Stimulated activated CD4-positive, alpha-beta T cell treated with anti-CD3 and anti-CD28 coated beads, Interleukin-4, amount 100 ng/mL, for 48 hours (primary cell): ENCODE measurements at places on chromosomes 12 and 14.

DNA sequence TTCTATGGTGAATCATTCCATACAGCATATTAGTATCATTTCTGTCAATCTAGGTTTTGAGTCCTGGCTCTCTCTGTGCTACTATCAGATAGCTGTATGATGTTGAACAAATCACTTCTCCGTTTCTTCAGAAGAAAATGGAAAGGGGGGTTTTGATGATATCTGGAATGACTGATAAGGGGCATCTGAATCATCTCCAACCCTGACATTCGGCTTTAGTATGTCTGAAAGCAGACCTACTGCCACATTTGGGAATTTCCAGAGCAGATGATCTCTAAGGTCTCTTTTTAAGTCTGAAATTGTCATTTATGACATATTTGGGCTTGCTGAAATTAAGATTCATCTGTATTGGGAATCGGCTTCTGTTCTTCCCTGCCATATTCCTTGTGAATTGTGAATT lies 10.1 kb downstream of the MLF2 start:
- DNase-seq: no peak

GRCh38 chr12:116931665-116932064 lies 20.9 kb downstream of the FBXW8 start:
- no peak for DNase-seq

DNA sequence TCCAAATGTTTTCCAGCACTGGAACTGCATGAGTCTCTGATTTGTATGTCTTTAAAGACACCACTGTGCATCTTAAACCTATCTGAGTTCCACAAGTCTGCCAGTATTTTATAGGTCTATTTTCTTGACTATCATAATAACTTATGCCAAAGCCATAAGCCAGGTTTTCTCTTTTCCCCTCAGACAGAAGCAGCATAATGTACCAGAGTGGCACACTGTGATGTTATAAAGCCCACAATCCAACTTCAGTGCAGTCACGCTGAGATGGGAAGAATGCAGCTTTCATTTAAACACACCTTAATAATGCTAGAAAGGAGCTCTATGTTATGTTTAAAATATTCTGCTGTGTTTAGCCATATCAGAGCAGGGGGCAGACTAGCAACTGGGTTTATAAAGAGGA lies 923.3 kb downstream of the DIO2 start:
- no peak for DNase-seq

DNA sequence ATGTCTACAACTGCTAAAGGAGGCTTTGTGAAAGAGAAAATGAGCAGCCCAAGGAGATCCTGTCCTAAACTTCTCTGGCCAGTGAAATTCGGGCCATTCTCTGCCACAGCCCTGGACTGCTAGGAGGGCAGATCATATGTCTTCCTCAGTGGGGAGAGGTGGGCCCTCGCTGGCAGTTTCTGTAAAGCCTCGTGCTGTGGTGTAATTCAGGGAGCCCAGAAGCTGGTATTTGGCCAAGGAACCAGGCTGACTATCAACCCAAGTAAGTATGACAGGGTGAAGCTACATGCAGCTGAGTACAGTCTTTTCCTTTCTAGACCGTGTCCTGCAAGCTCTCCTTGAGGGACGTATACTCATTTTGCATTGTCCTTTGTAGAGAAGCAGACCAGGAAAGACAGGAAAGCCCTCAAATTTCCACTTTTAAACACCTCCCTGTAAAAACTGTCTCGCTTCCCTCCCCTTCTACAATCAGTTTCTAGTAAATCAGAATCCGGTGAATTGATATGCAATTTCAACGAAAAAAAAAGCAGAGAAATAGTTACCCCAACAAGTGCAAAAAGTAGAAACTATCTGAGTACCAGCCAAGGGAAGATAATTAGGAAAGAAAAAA lies 106.8 kb downstream of the DAD1 start:
- no peak for DNase-seq

GRCh38 chr14:46325157-46325556 lies 326.4 kb downstream of the RPL10L start:
- DNase-seq: no peak

- DNase-seq: no peak
Measured at GRCh38 chr14:69559581-69560011, 15.1 kb downstream of the CCDC177 start.

GRCh38 chr12:15863372-15863771 lies 18.8 kb upstream of the STRAP start:
- DNase-seq: no peak

GRCh38 chr12:106118-106591 lies 39.6 kb downstream of the IQSEC3 start:
- DNase-seq: no peak

GRCh38 chr14:75499084-75499875 lies 23.0 kb upstream of the BATF start:
- no peak for DNase-seq

- DNase-seq: no peak
Measured at GRCh38 chr12:32309811-32310736, 89.3 kb upstream of the FGD4 start.

GRCh38 chr12:93442411-93443340 lies 929 bp upstream of the UBE2N start:
- DNase-seq: no peak

DNA sequence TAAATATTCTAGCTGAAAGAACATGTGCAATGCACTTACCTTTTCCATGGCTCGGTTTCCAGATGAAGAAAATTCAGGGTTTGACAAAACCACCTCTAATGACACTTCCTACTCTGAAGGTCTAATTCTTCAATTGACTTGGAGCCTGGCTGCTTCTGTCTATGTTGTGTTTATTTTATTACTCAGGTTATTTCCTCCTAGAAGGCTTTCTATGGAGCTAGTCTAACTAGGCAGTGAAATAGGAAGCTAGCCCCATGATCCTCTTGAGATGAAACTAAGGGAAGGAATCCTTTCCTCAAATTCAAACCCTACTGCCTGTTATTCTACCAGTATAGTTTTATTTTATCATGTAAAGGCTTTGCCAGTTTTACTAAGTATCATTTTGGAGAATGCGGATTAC lies 20.9 kb upstream of the IFNG-AS1 start:
- no peak for DNase-seq

DNA sequence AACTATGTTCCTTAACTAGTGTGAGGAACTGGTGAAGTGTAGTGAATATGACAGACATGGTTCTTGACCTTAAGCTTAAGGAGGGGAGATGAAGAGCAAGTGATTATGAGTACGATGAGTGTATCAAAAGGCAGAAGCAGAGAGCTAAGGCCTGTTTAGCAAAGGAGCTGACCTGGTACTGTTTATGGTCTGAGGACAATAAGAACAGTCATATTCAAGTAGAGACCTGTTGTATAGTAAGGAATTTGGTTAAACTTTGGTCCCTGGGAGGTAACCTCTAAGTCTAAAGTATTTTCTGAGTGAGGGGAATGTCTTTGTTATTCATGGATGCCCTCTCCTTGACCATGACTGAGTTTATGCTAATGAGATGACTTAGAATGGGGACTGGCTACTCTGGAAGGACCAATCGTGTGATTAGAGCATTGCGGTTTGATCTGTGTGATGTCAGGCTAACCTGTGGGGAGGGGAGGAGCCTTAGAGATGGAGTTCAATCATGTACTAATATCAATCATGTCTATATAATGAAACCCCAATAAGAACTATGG lies 389.3 kb downstream of the BMP4 start:
- no peak for DNase-seq

GRCh38 chr12:6532051-6532926 lies 2.0 kb upstream of the GAPDH start:
- DNase-seq: peak; percentile 84

- DNase-seq: no peak
Measured at GRCh38 chr12:101231636-101232035, 21.6 kb upstream of the SLC5A8 start.

DNA sequence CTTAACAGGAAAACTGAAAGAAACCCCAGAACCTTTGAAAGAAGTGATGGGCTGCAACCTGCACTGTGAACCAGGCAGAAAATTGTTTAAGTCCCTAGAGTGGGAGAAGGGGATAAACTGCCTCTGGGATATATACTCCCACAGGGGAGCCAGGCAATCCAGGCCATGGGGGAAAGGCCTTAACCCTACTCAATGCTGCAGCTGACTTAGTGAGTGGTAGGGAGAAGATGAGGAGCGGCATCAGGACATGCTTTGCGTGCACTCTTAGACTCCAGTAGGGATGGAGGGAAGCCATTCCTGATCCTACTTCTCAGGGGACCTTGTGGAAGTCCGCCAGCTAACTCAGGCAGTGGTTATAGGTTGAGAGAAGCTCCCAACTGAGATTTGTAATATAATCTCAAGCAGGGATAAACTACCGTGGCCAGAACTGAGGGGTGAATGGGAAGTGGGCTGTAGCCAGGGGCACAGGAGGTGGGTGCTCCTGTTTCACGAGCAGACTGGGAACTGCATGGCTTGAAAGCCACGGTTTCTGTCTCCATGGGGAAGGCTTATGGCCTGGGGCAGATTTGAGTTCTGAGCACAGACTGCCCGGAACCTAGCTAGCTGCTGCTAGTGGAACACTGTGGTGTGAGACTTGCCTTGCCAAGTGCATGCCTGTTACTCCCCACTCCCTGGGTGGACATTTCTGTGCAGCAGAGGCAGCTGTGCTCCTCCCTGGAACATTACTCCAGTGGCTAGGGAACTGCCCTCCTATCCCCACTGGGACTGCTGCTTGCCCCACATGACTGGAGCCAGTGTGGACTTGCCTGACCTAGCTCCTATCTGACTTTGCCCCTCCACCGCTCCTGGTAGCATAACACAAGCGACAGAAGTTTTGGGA lies 119.2 kb upstream of the SCAF11 start:
- DNase-seq: no peak

DNA sequence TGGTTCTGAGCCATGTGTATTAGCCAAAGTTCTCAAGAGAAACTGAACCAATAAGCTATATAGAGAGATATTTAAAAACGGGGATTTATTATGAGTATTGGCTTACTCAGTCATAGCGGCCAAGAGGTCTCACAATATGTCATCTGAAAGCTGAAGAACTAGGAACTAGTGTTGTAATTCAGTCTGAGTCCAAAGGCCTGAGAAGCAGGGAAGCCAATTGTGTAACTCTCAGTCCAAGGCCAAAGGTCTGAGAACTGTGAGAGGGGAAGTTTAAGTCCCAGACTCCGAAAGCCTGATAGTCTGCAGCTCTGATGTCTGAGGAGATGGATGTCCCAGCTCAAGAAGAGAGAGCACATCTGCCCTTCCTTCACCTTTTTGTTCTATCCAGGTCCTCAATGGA lies 344.8 kb upstream of the USP15 start:
- DNase-seq: no peak

DNA sequence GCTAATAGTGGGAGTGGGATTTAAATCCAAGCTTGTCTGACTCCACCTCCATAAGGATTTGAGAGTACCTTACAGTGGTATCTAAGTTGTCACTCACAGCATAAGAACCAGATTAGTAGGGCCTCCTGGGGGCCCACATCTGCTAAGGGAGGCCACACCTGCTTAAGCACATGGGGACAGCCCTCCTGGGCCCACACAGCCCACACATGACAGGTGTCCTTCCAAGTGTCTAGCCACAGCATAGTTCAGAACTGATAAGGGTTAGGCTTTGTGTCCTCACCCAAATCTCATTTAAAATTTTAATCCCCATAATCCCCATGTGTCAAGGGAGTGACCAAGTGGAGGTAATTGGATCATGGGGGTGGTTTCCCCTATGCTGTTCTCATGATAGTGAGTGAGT lies 186.0 kb upstream of the HMGA2 start:
- no peak for DNase-seq

DNA sequence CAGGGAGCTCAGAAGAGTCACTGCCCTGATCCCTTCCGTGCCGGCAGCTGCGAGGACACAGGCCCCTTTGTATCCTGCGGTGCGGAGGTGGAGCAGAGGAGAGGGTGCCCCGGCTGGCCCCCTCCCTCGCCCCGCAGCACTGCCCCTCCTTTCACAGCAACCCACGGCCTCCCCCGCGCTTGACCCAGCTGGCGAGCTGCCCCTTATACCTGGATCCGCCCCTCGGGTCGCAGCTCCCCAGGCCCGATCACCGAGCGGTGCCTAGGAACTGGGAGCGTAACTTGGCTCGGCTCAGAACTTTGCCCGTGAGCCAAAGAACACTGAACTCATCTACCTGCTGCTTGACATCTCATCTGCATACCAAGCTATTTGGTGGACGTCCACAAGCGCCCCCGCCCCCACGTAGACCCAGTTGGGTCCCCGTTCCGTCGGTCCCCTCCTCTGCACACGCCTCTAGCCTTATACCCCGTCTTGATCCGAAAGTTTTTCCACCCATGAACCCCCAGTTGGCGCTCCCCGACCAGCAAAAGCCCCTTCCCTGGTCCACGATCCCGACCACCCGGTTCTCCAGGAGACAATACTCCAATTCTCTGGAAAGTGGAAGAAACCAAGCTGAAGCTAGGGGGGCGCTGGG lies 697 bp upstream of the DNAJC14 start:
- no peak for DNase-seq

- DNase-seq: no peak
Measured at GRCh38 chr12:46609273-46609623, 216.5 kb downstream of the SLC38A4 start.

DNA sequence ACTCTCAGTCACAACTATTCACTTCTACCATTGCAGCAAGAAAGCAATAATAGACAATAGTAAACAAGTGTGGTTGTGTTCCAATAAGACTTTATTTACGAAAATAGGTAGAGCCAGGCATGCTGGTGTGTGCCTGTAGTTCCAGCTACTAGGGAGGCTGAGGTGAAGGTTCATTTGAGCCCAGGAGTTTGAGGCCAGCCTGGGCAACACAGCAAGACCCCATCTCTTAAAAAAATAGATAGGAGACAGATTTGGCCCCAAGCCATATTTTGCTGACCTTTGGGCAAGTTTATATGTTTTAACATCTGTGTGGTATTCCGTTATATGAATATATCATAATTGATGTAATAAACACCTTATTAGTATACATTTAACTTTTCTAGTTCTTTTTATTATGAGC lies 14.1 kb downstream of the ACAD10 start:
- no peak for DNase-seq

GRCh38 chr12:110733089-110733715 lies 9.5 kb downstream of the PPP1CC start:
- DNase-seq: no peak

DNA sequence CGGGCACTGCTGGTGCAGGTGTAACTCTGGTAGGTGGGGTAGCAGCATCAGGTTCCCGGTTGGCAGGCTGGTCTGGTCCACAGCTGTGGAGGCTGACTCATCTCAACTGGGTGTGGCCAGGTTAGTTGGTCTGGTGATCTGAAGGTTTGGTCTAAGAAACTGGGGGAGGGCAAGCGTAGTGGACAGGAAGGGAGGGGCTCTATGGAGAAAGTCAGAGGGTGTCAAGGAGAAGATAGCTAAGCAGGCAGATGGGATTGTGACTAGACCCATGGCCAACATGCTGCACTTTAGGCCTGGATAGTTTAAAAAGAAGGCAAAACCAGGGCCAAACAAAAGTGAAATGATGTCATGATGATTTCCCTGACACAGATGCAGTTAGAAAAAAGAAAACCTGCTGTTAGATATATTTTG lies 7.9 kb downstream of the TRIM9 start:
- no peak for DNase-seq

GRCh38 chr12:697481-697880 lies 34.2 kb upstream of the NINJ2 start:
- no peak for DNase-seq

- no peak for DNase-seq
Measured at GRCh38 chr14:103073876-103074728, 9.9 kb upstream of the LBHD2 start.

GRCh38 chr12:89427508-89428156 lies 75.3 kb upstream of the DUSP6 start:
- no peak for DNase-seq

GRCh38 chr12:91613223-91613779 lies 430.7 kb upstream of the DCN start:
- no peak for DNase-seq
